Small intestine (tissue), 16 donors: ENCODE measurements at places on chromosomes 11 and 22.

DNA sequence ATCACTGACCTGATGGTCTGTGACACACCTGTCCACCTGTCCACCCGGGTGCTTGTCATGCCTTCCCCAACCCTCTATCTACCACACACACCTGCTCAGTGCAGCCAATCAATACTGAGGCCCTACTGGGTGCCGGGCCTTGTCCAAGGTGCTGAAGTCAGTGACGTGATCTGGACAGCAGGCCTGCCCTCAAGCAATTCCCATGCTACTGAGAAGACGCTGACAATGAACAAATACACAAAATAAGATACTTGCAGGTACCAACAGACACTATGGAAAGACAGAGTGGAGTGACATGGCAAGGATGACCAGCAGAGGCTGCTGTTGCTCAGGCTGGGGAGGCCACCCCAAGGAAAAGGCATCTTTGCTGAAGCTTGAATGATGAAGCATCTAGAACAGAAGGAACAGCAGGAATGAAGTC lies 21.2 kb downstream of the PLAAT3 start:
- peak; percentile 48 for DNase-seq

- no peak for DNase-seq
Measured at GRCh38 chr11:114082767-114083181, 23.3 kb downstream of the ZBTB16 start.

GRCh38 chr11:55914482-55914881 lies at the start of gene OR5W2:
OR5W2 (minus strand) TSS chr11:55914582; CDS start chr11:55914582, 0 bp downstream.
- DNase-seq = no peak

DNA sequence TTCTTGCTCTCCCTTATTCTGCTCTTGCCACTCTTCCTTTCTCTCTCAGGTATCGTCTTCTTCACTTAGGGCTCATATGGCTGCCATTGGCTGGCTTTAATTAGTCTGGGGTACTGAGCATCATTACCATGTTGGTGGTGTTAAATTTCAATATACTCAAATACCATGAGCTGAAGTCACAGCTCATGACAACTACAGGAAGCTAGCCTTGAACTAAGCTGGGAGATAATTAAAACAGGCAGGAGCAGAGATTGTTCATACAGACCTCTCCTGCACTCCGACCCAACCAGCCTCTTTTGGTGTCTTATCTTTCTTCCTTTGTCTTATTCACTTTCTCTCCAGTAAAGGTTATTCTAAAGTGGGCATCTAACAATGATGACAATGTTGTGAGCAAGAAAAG lies 130.9 kb upstream of the BLID start:
- DNase-seq = no peak

DNA sequence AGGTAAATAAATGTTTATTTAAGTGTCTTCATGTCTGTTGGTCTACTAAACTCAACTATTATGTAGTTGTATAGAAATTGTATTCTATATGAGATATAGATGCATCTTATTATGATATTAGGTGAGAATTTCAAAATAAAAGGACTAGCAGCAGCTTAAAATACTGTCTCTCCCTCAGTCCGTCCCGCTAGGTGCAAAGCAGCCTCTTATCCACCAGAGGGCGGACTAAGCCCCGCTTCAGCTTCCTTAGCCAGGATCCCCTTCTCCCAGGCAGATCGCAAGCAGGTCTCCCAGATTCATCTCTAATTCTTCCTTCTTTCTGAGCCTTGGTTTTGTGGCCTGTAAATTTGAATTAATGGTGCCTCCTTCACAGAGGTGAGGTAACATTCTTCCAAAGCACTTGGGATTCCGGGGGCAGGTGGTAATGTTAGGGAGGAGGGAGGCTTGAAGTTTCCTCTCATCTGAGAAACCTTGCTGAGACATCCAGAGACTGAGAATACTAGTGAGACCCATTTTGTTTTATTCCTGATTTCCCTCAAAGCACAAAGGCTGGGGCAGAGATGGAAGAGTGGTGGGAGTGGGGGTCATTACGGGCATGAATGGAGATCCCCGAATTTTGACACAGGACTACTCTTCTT lies 13.5 kb upstream of the INSC start:
- DNase-seq = peak; percentile 68

DNA sequence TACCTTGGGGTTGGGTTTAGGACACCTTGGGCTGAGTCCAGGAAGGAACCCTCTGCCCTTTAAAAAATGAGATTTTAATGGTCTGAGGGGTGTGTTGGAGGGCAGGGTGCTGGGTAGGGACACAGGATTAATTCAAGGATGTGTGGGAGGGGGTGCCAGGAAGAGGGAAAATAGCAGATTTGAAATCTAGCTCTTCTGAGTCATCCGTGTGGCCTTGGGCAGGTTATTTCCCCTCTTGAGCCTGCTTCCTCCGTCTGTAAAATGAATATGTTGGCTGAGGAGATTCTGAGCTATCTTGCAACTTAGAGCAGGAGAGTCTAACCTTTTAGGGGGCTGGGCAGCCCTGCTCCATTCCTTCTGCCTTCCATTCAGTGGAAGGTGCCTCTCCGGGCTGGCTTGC lies 3.0 kb downstream of the TSPAN18 start:
- DNase-seq = no peak

DNA sequence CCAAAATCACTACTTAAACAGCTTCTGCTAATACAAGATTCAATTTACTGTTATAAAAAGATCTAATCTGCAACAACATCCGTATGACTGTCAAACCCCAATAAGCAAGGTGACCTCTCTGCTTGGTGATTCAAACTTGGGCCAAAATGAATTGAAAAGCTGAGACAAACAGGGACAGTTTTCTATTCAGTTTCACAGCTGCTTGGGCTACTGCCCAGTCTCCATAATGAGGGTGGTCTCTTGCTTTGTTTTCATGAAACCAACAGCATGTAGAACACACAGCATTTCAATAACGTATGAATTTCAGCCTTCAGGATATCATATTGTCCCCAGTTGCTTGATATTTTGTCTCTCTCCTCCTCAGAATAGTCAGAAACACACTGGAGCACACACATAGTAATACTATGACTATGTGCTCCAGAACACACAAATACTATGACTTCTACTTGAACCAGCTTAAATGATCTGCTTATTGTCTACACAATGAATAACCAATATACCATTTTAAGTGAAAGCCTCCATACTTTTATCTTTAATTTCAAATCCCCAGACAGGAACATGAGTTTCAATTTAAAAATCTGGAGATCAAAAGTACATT lies 285.0 kb downstream of the TTC28 start:
- no peak for DNase-seq

DNA sequence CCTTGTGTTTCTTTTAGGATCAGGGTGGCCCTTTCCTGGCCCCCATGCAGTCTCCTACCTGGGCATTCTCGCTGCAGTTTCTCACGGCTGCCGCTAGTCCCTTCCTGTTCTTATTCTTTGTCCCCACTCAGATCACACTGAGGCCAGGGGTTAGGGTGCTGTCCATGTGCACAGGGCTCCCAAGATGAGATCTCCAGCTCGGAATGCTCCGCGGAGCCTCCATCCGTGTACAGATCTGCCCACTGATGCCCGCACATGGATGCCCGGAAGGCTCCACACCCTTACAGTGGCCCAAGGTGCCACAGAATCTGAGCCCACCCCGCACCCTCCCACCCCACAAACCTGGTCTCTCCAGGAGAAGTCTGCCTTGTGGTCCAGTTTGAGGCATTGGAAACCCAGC lies 457.3 kb downstream of the TBC1D22A start:
- no peak for DNase-seq

DNA sequence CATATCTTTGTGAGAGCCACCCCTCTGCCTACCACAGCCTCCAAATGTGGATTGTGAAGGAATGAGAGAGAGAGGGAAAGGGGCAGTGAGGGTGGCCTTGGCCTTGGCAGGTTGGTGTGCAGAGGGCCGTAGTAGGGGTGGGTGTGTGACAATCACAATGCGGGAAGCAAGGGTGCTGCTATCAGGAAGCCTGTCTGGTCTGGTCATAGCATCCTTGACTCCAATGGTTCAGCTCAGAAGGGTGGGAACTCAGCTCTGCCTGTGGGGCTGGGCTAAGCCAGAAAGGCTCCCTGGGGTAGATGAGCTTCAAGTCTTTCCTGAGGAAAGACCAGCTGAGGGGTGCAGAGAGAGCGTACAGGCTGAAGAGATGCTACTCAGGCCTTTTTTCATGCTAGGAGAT lies 72.7 kb downstream of the RRM1 start:
- DNase-seq = no peak

DNA sequence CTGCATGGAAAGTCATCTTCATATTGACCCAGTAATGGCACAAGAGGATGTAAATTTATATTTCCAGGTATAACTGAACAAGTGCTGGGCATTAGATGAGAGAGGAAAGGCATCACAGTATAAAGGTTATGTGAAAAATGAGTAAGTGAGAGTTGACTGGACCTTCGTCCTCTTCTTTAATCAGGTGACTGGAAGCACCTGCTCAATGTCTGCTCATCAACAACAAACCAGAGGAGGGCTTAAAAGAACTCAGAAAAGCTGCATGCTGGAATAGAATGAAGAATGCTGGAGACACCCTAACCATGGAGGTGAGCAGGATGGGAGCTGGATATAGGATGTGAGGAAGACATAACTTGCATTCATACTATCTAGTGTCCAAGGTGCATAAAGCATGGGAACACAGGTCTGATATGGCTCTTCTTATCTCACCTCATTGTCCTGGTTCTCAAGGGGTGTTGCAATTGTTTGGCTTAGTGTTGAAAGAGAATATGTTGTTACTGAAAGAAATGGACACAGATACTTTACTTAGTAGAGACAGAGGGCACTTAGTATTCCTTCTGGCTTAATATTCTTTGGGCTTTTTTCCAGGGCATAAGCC lies 7.3 kb upstream of the SLC22A9 start:
- peak; percentile 67 for DNase-seq

DNA sequence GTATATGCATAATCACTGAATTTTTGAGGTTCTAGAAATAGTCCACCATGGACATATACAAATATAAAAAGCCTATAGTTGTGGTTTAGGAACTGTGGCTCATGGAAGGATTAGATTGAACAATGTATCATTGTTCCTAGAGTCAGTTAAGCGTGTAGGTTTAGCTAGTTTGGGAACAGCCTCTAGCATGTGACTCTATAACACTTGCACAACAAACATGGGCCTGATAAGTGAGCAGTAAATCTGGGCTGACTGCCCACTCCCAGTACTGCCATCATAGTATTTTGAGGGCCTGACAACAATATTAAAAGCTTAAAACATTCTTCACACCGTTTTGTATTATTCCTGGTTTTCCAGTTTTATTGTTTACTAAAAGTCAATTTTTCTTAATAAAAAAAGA lies 47.0 kb downstream of the YAP1 start:
- DNase-seq = peak; percentile 63

DNA sequence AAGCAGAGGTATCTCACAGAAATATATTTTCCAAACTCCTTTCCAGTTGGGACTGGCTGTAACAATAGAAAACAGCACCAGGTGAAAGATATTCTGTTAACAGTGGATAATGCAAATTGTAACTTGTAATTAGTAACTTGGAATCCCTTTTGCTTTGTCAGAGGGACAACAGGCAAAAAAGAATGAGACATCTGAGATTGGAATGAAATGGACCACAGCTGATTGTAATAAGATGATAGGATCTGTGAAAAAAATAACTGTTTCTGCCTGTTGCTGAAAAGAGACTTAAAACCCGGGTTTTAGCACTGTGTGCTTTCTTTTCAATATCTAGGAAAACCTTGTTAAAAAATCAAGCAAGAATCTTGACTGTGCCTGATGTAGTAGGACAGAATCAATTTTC lies 655.7 kb downstream of the METTL15 start:
- DNase-seq = no peak

- DNase-seq = peak; percentile 37
Measured at GRCh38 chr22:37930270-37930951, 23.0 kb downstream of the C22orf23 start.

DNA sequence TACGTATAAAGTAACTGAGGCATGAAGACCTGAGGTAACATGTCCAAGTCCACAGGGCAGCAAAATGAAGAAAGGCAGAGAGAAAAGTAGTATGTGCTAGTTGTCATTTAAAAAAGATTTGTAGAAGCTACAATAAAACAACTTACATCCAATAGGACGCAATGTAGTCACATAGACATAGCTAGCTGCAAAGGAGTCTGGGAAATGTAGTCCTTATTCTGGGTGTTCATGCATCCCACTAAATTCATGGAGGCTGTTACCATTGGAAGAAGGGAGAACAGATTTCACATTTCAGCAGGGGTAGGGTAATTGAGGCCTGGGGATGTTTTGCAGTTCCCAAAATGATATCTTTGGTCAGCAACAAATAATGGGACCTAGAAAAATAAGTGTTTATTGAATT lies 571.4 kb downstream of the MIAT start:
- DNase-seq = no peak

GRCh38 chr11:109586789-109587188 lies 164.8 kb downstream of the C11orf87 start:
- DNase-seq = no peak

DNA sequence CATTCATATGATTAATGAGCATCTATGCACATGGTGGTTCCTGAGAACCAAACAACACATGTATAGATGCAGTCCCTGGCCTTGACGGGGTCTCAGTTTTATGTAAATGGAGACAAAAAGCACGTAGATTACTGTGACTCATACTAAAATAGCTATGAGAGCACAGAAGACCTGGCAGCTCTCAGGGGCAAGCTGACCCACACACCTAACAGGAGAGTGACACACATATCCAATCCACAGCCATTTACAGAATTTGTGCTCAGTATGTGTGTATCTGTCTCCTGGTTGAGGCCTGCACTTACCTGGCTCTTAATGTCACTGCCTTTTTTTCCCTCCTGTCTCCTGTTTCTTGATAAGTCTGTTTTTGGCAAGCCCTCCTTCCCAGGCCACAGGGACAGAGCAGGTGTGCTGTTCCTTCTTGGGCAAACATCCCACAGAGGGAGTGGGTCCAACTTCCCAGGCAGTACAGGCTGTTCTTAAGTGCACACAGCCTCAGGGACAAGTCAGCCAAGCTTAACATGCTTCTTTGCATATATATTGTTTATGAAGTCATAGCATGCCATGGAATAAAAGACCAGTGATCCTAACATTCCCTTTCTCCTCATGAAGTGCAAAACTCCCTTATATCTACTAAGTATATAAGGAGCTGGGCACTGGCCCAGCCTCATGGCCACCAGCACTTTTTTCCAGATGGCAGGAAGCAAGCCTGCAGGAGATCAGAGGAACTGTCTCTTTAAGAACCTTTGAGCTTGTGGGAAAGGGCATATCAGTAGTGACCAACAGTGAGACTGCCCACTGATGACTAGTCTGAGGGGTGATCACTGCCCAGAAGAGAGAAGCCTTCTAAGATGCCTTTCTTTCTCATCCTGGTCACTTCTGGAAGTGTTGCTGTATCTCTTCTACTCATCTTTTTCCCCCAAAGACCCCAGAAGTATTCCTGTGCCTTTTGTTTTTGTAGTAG lies 124.7 kb upstream of the CCDC90B start:
- DNase-seq = no peak

DNA sequence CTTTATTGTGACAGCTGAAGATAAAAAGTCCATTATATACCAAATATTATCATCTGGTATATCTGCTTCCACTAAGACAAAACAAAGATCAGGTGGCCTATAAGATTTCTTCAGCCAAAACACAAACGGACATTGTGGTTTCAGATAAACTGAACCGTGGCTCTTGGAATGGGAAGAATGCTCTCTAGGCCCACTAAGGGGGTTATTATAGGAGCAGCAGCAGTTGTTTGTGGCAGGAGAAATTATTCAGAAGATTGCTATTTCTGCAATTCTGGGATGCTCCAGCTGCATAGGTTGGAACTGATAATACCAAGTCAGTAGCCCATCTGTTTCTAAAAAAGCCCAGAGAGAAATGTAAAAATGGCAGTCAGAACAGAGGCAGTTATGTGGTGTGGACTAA lies 145.3 kb downstream of the NCAM1 start:
- DNase-seq = no peak
